ENCODE measurements at places on chromosomes 2 and 18. TPM values are rescaled to one million over a fixed set of nuclear protein-coding genes. Genes with fewer than 3 reads are reported as not detected.

GRCh38 chr2:38499548-38500282 lies 103.0 kb downstream of the HNRNPLL start:
- no peak for DNase-seq

UNC80 gene
- not detected for total RNA-seq

- no peak for DNase-seq
Observed at GRCh38 chr18:25365242-25365641, 13.3 kb upstream of the ZNF521 start.

- no peak for DNase-seq
Observed at GRCh38 chr2:212379103-212379502, 159.5 kb downstream of the ERBB4 start.

GRCh38 chr18:63293935-63294334 lies 25.6 kb downstream of the BCL2 start:
- DNase-seq: no peak

- no peak for DNase-seq
Observed at GRCh38 chr2:43906448-43907109, 67.8 kb downstream of the ABCG8 start.

DNA sequence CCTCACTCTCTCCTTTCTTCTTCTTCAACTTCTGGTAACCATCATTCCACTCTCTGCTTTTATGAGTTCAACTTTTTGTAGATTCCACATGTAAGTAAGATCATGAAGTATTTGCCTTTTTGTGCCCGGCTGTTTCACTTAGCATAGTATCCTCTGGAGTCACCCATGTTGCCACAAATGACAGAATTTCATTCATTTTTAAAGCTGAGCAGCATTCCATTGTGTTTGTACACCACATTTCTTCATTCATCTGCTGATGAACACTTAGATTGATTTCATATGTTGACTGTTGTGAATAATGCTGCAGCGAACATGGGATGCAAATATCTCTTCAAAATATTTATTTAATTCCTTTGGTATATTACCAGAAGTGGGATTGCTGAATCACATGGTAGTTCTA lies 133.6 kb upstream of the ERBB4 start:
- DNase-seq: no peak

B4GALT6 gene
- total RNA-seq: 4.0 TPM

MARCO gene
- not detected for total RNA-seq

DNA sequence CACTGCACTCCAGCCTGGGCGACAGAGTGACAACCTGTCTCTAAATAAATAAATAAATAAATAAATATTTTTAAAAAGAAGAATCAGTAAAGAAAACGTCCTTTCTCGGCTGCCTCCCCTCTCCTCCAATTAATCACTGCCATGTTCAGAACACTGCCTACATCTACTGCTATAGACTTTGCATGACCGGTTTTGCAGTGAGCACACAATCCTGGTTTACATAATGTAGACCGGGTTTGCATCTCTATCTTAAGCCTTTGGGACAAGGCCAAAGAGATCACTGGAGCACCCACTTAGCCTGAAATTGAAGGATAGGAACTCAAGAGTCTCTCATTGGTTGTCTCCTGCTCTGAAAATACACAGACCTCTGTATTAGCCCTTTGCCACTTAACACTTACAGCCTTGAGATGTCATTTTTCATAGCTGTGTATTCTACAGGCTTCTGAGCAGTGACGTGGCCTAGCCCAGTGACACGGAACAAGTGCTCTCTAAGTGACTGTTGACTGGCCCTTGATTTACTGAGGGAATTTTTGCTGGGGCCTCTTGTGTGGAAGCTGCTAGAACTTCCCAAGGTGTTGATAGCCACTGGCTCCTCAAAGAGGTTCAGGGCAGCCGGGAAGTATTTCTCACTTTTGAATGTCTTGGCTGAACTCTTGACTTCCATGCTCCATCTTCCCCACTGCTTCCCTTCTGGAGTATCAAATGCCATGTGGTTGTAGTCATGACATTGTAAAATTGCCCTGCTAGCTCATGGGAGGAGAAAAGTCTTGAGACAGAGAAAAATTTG lies 45.3 kb upstream of the CCBE1 start:
- DNase-seq: no peak

DNA sequence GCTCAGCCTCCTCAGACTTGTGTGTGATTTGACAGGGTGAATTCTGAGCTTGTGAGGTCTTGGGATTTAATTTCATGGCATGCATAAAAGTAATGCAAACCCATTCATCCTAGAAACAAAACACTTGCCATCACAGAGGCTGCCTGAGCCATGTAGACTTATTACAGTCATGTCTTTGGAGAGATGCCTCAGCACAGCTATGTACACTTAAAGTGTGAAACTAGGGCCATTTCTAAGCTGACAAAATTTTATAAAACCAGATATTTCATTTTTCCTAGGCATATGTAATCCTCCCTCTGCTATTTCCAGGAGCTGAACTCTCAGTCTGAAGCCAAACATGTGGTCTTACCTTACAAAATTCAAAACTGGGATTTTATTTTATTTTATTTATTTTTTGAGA lies 322.2 kb upstream of the SPHKAP start:
- DNase-seq: no peak

CPO gene
- total RNA-seq: not detected

EML6 gene
- total RNA-seq: 0.30 TPM

FAM237A gene
- not detected for total RNA-seq

DNA sequence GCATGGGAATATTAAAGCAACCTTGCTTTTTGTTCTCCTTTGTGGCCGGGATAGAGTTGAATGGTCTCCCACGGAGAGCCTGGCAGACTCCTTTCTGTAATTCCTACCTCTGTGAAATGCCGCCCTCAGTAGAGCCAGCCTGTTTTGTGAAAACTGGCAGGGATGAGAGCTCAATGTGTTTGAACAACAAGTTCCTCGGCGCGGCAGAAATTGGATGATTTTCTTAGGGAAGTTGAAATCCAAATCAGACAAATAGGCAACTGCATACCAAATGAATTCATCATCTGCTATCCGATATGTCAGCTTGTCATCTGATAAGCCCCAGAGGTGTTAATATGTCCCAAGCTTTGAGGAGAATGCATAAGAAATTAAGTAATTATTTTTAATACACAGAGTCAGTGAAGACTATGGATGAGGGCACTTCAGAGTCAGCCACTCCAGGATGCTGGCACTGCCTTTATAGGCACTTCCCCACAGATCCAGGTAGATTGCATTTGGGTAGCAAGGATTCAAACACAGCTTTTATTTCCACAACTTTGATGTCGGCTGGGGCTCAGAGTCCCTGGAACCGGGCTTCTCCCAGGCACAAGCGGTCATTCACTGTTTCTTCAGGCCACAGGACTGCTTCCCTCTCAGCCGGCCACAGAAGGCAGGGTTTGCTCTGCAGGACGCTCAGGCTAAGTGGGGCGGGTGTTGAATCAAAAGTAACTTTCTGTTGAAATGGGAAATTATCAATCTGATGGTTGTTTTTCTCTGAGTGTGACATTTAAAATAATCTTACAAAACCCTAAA lies 82.8 kb upstream of the REV1 start:
- no peak for DNase-seq

- no peak for DNase-seq
Observed at GRCh38 chr2:43407935-43408334, 181.5 kb upstream of the ZFP36L2 start.

- no peak for DNase-seq
Observed at GRCh38 chr2:39723497-39723896, 55.6 kb downstream of the THUMPD2 start.

GRCh38 chr2:127078666-127079270 lies 28.2 kb downstream of the BIN1 start:
- peak; percentile 41 for DNase-seq

DNA sequence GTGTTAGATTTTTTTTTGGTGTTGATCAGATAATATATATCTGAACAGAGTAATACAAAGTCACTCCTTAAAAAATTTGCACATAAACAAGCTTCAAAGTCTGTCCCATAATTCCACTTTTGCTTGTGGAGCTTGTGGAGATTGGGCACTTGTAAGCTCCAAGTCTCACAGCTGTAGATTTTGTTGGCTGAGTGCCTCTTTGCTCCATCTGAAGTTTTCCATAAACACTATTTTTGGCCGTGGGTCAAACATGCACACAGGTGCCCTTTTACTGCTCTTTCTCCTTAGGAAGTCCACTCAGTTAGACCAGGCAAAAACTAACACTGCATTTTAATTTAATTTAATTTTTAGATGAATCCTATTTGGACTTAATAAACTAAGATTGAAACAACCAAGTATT lies 3.6 kb upstream of the KCNJ13 start:
- DNase-seq: no peak

EFR3B gene
- 1.1 TPM for total RNA-seq

DNA sequence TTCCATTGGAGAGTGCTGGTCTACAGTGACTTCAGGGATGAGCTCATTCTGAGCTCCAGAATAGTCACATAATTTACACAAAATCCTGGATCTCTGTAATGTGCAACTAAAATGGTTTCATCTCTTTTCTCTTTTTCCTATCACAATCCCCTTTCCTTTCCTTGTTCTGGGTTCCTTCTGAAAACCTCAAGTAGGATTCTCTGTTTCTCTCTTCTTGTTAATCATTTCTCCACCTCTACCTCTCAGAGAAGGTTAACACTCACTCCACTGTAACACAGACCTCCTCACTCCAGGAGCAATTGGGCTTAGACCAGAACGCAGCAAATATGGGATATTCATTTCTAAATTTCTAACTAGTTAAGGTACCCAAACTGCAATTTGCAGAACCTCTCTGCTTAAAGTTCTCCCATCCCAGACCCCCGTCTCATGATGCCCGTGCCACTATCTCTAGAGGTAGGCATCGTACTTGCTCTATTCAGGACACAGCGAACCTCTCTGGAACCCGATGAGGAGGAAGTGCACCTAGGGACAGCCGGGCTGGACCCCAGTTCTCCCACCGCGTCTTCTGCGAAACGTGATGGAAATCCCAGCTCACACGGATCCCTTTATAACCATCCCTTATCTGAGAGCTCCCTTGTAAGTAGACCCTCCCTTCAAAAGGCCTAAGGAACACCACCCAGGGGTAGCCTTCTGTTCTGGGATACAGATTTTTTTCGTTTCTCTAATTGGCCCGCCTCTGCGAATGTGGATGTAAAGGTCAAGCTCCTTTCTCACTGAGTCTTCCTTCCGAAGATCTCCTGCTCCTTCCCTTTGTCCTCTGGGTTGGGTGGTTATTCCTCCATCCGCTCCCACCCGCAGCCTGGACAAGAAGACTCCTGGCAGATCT lies 1.3 kb downstream of the FOXI3 start:
- no peak for DNase-seq

SALL3 gene
- not detected for total RNA-seq

GRCh38 chr2:177396703-177397460 lies 4.3 kb downstream of the AGPS start:
- no peak for DNase-seq

DNA sequence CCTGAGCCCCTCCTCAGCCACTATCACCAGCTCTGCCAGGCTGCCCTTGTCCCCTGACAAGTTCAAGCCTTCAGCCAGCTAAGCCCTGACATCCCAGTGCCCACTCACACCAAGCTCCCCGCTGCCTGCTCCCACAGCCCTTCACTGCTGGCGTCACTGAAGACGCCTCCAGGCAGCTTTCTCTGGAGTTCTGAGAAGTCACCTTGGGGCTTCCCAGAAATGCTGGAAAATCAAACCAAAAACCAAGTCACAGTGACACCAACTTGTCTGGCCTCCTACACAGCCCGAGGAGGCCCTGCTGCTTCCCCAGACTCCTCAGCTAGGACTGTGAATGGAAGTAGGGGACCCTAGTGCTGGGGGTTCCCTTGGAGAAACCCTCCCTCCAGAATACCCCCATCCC lies 2.2 kb upstream of the TNS1 start:
- DNase-seq: no peak

- no peak for DNase-seq
Observed at GRCh38 chr2:22719396-22719795, 665.6 kb upstream of the KLHL29 start.

CCDC68 gene
- total RNA-seq: not detected

GRCh38 chr2:156907806-156908205 lies 349.7 kb upstream of the GALNT5 start:
- DNase-seq: no peak

DNA sequence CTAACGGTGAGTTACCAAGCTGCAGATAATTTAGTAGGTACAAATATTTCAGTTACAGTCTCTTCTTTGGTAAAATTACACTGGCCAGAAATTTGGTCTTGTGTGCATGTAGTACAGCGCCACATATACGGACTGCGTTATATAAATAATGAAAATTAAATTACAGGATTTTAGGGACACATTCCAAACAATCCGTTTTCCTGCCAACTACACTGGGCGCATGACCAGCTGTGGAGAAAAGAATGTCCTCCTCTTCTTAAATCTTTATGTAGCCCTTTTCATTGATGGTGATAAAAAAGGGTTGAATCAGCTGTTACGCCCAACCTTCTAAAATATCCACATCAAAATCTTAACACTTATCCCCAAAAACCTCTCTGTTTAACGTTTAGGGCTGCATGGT lies 37.5 kb downstream of the TCF4 start:
- DNase-seq: no peak

- DNase-seq: no peak
Observed at GRCh38 chr2:47065771-47066380, 89.2 kb downstream of the STPG4 start.

SERPINB13 gene
- total RNA-seq: not detected

DNA sequence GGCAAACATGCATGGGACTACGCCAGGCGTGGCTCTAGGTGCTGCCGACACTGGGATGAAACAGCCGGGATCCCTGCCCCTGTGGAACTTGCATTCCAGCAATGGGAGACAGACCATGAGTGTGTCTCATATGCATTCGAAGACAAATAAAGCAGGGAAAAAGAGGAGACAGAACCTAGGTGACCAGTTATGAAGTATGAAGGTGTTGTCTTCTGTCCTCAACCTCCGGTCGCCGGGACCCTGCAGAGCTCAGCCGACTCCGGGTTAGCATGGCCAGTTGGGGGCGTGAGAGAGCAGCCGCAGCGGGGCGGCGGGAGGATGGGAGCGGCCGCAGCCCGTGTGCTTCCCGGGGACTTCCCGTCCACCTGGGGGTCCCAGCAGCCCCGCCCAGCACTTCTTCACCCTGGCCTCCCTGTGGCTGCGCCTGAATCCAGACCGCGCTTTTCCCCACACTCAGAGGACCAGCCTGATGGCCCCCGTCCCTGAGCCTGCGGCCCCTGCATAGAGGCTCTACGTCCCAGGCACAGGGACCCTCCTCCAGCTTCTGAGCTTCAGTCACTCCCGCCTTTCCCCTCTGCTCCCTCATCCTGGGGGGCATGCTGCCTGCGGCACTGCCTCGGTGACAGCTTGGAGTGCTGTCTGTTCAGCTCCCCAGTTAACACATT lies 11.4 kb downstream of the ID2 start:
- peak; percentile 75 for DNase-seq

HOXD8 gene
- total RNA-seq: not detected

CEP76 gene
- total RNA-seq: 12.5 TPM

ADAM17 gene
- 23.1 TPM for total RNA-seq

- no peak for DNase-seq
Observed at GRCh38 chr2:66550826-66551225, 115.9 kb downstream of the MEIS1 start.

- no peak for DNase-seq
Observed at GRCh38 chr2:240235149-240235803, 94.8 kb upstream of the OTOS start.

GRCh38 chr2:201254081-201254730 lies 6.1 kb upstream of the CASP8 start:
- peak; percentile 52 for DNase-seq

- DNase-seq: no peak
Observed at GRCh38 chr2:182598626-182599025, 117.4 kb upstream of the DNAJC10 start.
